Lung microvascular endothelial cell (primary cell): ENCODE measurements at places on chromosomes 2 and 18.

DNA sequence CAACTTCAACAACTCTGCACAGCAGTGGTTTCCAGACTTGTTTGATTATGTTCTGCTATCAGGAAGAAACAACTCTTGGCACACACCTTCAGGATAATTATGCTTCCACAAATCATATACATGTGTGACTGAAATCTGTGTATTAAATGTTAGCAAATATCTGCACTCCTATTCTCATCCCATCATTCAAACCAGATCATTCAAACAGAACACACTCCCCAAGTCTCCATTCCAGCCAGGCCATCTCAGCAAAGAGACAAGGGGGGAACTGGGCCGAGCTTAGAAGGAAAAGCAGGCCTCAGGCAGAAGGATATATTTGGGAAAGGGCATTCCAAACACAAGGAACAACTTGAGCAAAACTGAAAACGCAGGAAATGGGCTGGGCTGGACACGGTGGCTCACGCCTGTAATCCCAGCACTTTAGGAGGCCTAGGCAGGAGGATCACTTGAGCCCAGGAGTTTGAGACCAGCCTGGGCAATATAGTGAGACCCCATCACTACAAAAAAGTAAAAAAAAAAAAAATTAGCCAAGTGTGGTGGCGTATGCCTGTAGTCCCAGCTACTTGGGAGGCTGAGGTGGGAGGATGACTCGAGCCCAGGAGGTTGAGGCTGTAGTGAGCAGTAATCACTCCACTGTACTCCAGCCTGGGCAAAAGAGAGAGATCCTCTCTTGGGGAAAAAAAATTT lies 62.7 kb downstream of the ZFP36L2 start:
- no peak for DNase-seq

DNA sequence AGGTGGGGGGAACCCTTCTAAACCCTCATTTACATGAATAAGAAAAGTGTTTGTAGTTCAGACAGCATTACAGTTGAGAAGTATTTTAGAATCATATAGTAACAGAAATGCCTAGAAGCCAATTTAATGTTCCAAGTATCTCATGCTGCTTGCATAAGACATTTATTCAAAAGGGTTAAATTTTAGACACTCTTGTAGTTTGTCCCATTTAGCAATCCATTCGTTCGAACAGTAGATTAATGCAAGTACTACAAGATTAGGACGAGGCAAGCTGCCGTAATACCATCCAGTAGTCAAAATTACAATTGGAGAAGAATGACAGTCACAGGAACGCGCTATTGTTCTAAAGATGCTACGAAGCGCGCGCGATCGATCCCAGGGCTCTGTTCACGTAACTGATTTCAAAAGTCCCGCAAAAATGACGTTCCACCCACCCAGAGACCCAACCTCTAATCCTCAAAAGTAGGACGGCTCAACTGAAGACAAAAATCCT lies 1.2 kb downstream of the TMEM237 start:
- DNase-seq: no peak

DNA sequence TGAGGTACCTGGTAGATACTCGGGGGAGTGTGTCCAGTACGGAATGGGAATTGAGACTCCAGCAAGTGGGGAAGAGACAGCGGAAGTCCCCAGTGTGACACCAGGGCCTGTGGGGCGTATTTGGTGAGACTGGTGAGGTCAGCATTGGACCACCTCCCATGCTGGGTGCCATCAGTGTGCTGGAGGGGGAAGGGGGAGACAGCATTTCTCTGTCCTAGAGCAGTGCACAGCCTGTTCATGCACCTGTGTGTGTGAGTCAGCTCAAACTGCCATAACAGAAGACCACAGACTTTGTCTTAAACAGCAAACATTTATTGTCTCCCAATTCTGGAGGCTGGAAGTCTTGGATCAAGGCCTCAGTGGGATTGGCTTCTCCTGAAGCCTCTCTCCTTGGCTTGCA lies 301.8 kb downstream of the GBX2 start:
- DNase-seq: no peak

DNA sequence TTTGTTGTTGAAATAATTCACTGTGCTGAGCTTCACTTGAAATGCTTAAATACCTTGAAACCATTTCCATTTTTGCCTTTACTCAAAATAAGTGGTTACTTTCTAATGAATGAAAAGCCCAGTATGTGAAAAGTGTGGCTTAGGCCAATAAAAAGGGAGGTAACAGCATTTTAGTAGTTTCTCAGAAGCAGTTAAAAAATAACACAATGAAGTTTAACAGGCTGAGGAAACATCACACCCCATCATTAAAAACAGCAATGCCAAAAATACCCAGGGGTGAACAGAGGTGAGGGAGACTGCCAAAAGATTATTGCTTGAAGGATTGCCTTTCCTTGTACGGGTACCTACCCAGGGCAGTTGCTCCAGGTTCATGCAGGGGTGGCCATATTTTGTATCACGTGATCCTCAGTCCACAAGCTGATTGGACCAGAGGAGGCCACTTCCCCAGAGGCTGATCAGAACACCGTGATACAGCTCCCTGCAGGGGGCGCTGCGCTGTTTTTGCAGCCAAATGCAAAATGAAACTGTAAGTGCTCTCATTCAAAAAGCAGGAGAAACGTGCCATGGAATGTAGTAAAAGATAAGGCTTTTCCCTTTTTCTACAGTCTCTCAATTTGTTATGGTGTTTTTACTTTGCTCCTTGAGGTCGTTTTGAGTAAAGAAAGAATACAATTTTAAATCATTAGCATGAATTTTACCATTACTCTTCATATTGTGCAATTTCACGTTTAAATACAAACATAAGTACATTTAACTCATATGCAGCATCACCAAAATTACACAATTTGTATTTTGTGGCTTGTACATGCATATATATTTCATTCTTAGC lies 70.2 kb upstream of the SH3BP4 start:
- DNase-seq: peak; percentile 78

DNA sequence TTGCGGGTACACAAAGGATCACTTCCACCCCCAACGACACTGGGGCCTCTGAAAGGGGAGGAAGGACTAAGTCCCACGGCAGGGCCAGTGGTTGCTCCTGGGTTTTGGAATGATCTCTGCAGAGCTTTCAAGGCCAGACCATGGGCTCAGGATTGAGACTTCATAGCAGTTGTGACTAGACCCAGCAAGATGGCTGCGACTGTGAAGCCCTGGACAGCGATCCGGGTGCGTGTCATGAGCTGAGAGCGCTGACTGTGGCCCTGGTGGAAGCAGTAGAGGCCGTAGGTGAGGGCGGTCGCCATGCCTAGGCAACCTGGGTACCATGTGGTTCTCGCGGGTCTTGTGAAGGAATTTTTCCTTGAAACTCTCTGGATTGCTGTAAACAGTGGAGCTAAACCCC lies 27.3 kb downstream of the NCL start:
- DNase-seq: no peak
